ENCODE measurements at places on chromosomes 7 and 10.

DNA sequence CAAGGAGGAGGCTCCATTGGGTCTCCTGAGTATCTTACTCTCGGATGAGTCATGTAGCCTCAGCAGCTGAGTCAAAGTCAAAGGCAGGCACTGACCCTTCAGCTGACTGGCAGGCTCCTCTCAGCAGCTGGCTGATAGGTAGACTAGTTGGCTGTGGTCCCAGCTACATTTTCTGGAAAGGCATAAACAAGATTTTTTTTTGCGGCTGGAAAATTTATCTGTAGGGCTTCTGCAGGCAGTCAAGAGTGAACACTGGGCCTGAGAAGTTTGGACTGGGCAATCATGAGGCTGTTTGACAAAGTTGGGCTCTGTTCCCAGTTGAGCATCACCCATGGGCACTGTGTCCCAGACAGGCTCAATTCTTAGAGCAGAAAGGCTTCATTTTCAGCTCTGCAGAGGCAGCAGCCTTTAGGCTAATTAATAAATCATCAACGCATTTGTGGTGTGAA is 796.2 kb downstream of the CCSER2 start:
- DNase-seq = no peak

DNA sequence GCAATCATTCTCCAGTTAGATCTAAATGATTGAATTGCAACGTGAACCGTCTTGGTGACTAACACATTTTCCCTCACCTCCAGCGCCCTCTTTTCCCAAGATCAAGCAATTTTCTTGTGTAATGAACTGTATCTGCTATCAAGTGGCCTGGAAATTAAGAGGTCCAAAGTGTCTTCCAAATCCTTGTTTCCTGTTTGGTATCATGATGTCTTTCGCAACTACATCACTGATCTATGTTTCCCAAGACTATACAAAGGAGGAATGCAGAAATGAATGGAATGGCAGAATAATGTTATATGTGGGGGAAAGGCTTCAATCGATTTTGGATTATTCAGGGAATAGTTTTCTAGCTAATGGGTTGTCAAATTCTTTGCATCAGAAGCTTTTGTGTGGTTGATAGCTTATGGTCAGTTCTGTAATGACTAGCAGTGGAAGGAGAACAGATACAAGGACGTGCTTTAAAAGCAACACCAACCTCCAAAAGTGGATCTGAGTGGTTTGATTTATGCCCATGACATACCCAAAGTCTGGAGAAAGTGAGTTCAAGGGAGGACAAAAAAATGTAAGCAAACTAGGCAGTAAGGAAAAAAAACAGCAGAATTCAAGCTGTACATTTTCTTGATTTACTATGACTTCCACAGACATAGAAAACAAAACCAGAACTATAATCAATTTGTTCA is 14.6 kb upstream of the ZEB1 start:
- no peak for DNase-seq

GRCh38 chr7:13987395-13987794 is 2.1 kb downstream of the ETV1 start:
- no peak for DNase-seq

GRCh38 chr7:103605640-103606039 is 159.6 kb upstream of the SLC26A5 start:
- no peak for DNase-seq

DNA sequence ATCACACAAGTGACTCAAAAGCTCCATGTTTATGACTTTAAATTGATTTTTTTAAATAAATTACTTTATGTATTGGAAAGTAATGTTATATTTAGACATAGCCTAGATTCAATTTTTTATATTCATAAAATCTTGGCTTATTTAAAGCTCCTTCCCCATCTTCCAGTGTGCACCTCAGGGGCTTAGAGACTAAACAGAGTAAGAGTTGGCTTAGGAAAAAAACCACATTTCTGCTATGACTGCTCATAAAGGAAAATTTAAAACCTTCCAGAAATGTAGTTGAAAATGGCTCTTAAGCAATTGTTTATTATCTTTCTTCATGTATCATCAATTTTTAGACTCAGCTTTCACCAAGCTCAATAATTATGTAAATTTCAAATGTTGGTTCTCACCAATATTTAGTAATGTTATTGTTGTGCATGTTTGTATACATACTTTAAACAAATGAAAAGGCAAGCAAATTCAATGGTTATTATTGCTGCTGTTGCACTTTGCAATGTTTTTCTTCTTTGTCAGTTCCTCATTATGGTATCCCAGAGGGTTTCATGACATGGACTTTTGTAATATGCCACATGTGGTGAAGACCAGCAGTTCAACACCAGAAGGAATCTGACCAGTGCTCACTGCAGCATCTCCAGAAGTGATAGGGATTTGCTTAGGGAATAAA is 700.1 kb upstream of the ANKRD30A start:
- DNase-seq = no peak

GRCh38 chr10:86162696-86163400 is 203.7 kb downstream of the GRID1 start:
- peak; percentile 41 for DNase-seq

- no peak for DNase-seq
These were observed 86.4 kb downstream of the ANKRD61 start for GRCh38 chr7:6117533-6117932.

DNA sequence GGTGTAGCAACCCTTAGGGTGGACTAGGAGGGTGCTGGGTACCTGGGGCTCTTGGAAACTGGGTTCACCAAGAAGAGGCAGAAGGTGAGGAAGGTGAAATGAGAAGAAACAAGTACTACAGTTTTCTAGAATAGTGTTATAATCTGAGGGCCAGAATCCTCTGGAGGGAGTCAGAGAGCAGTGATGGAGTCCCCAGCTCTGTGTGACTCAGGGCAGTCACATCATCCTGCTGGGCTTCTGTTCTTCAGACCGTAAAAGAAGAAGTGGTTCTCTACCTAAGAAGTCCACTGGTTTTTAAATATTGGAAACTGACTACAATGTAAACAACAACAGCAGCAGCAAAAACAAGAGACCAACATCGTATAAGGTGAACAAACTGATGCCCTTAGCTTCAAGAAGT is 197.3 kb downstream of the PRPF18 start:
- no peak for DNase-seq

- DNase-seq = no peak
These were observed 24.4 kb downstream of the NAPEPLD start for GRCh38 chr7:103124429-103124979.

DNA sequence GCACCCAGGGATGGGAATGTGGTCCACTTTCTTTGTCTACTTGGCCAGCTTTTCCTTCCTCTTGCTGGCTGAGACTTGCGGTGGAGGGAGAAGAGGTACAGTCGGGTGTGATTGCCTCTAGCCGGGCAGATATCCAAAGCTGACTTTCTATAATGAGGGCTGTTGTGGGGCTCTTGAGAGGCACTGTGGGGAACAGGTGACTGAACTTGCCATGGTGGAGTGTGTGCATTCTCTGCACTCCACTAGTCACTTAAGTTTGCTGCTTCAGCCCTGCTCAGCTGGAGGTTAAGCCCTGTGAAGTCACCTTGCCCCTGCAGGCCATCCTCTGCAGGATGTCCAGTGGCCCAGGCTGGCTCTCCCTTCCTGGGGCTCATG is 116.6 kb downstream of the AOAH start:
- no peak for DNase-seq

- DNase-seq = no peak
These were observed 127.7 kb downstream of the ATE1 start for GRCh38 chr10:121800146-121800545.

- DNase-seq = no peak
These were observed 35.7 kb upstream of the MTPAP start for GRCh38 chr10:30384701-30385201.

DNA sequence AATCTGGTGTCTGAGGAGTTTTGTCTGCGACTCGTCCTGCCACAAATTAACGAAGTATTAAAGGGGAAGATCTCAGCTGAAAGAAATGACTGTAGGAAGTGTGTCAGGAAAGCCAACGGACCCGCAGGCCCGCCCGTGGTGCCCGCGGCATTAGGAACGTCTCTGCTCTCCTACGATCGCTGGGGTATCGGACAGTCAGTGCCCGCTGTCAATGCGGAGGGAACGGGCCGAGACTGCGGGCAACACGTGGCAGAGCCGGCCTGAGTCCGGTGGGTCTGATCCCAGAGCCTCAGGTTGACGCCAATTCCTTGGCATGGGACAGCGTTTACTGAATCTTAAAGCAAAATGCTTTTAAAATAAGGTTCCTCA is 128.7 kb downstream of the KBTBD2 start:
- no peak for DNase-seq

GRCh38 chr10:15451137-15452094 is 80.3 kb upstream of the FAM171A1 start:
- no peak for DNase-seq

DNA sequence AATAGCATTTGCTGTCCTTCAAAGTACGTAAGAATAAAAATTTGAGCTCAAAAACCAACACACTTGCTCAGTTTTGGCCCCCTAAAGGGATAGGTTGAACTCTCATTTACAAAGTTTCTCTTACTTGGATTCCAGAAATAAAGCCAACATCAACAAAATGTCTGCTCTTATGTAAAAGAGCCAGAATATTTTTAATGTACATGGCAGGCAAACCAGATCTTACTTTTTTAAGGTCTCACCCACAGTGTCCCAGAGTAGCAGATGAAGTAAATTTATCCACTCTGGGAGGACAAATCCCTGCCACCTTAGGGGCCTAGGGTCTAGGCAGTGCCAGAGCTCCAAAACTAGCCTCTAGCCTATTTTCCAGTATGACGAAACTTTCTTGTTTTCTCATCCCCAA is 159.6 kb downstream of the SKAP2 start:
- no peak for DNase-seq
